Fibroblast of skin of back (primary cell): ENCODE measurements at places on chromosomes 6 and 20.

GRCh38 chr6:28711788-28712341, 186.2 kb downstream of the GPX5 start:
- DNase-seq: no peak

GRCh38 chr6:158009114-158009891, 27.6 kb downstream of the SYNJ2 start:
- peak; percentile 82 for DNase-seq

DNA sequence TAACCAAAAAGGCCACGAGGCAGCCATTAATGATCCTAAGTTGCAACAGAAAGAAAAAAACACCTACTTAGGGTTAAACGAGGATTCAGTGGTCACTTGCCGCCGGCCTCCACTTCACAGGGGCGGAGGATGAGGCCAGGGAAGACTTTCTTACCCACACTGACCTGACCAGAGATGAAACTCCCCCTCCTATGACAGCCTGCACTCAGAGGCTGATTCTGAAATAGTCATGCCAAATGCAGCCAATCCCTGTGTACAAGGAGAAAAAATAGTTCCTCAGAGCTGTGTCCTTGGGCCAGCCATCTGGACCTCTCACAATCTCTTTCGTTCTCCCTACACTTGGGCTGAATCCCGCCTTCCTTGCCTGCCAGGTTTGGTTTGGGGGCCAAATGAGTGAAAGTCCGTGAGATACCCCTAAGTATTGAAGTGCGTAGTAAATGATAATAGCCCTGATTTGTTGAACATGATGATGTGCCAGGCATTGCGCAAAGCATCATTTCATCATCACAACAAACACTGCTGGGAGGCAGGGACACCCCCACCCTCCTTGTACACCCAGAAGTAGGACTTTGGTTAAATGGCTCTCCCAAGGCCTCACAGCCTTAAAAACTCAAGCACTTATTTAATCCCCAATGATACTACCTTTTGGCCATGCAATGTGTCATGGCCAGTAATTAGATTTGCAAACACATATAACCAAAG, 3.2 kb upstream of the IRF4 start:
- DNase-seq: no peak

GRCh38 chr6:22399693-22400092, 102.9 kb upstream of the PRL start:
- DNase-seq: peak; percentile 40

DNA sequence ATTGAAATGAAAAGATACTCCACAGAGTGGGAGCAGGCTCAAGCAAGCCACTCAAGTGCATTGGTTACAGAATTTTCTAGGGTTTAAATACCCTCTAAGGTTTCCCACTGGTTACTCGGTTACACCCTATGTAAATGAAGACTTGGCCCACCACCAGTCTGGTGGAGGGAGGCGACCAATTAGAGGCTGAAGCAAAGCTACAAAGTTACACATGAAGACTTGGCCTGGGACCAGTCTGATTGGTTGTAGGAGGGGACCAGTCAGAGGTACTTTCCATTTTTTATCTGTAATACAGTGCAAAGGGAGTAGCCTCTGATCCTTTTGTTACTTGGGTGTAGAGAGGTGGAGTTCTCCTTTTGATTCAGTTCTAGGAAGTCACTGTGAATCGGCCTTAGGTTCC, 7.6 kb downstream of the SRSF12 start:
- DNase-seq: no peak

GRCh38 chr6:96157018-96157565, 141.3 kb downstream of the FUT9 start:
- DNase-seq: no peak

DNA sequence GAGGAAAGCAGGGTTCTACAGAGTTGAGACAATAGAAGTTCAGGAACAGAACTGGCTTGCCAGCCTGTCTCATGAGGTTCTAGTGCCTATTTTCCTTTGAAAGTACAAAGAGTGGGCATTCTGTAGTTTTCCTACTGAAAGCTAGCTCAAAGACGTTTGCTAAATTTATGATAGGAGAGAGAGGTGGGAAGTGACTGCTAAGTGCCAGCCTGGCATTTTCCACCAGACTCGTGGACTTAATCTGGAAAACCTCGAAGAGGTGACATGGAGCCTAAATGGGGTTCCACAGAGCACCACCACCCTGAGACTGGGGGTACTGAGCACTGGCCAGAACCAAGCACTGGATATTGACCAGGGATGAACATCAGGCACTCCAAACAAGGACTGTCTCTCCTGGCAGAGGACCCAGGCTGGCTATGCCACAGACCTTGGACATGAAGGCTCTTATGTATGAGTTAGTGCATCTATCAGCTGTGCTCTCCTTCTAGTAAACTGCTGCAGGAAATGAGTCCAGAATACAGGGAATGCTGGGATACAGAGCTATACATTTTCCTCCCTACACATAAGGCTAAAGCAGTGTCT, 7.1 kb downstream of the PEX6 start:
- DNase-seq: no peak

DNA sequence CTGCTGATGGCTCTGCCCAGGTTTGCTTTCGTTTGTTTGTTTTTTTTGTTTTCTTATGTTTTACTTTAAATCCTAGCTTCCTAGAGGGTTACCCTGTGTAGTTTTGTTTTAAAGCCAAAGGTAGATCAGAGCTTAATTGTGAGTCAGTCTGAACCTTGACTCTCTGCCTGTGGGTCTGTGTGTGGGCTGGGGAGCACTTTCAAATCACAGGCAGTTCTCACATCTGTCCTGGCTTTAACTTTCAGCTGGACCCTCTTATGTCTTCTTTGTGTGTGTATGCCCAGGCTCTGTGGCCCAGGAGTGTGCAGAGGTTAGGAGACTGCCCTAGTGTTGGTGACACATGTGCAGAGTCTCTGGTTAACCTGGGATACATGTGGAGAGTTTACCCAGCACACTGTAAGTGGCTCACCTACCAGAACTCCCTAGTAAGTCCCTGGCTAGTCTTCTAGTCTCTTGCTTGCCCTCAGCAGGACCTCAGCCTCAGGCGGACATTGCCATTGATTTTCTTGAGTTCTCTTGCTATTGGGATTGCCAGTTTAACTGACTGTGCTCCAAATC, 19.0 kb downstream of the HIVEP1 start:
- DNase-seq: no peak

DNA sequence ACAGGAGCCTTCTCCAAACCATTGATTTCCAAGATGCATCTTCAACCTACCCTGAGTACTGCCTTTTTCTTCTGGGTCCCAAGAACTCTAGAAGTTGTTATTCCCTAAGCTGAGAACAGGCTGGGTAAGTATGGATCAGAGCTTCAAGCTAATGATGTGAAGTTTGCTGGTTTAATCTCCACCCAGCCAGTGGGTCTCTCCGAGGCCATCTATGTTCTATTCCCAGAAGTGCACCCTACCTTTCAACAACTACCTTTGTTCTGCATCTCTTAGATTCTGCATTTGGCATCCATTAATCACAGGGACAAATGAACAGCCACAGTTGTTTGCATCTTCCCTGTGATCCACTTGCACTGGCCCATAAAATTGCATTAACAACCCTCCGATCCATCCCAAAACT, 246.2 kb downstream of the HIVEP2 start:
- no peak for DNase-seq

DNA sequence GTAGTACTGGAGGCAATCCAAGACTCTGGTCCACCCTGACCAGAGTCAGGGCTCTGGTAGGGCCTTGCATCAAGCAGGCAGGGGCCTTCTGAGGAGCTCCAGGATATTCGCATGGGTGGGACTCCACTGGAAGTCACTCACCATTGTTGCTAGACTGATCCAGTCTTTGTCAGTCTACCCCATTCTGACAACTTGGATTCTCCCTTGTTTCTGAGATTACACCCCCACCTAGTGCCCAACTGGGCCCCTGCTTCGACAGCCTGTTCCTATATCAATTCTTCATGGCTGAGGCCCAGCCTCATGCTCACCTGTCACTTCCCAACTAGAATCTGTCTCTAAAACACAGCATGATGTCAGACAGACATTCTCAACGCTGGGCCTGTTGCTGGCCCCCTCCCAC, 5.2 kb downstream of the SLC35D3 start:
- no peak for DNase-seq

DNA sequence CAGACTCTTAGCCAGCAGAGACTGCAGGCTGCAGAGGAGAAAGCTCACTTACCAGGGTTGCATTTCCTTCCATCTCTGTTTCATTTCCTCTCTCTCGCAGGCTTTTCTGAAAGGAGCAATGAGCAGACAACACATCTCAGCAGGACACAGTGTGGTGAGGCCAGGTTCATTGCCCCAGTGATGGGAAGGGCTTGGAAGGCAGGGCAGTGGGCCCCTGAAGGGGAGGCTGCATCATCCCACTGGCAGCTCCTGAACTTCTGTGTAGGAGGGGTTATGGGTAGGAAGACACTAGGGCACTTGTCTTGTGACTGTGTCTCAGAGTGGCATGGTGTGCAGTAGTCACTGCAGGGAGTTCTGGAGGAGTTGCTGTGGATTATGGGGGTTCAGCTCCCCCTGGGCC, 246.8 kb downstream of the QKI start:
- no peak for DNase-seq

DNA sequence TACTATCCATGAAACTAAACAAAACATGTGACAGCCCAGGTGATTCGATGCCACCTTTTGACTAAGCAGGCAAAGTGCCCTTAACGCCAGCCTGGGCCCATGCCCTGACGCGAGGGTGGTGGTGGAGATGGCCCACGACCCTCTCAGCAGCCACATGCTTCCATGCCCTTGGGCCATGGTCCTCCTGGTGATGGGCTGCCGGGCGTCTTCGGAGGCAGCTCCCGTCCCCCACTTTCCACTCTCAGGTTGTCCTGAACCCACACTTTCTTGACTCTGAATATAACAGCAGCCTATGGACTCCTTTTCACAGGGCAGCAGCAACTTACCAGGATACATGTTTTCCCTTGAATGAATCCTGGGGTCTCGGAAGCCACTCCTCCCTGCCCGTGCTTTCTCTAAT, 33.6 kb downstream of the TMEM242 start:
- no peak for DNase-seq

DNA sequence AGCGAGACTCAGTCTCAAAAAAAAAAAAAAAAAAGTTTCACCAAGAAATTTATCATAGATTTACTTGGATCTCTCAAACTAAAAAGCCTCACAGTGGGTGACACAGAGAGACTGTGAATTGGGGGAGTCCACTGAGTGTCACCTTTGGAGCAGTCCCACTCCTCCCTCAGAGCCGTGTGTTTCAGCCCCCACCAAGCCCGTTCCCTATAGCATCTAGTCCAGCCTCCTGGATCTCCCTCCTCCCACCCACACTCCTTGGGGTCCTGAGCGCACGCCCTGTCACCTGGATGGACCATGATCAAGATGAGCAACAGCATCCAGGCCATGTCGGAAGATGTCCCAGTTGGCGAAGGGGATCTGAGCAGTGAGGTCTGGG, 422 bp downstream of the NCR3 start:
- DNase-seq: no peak

DNA sequence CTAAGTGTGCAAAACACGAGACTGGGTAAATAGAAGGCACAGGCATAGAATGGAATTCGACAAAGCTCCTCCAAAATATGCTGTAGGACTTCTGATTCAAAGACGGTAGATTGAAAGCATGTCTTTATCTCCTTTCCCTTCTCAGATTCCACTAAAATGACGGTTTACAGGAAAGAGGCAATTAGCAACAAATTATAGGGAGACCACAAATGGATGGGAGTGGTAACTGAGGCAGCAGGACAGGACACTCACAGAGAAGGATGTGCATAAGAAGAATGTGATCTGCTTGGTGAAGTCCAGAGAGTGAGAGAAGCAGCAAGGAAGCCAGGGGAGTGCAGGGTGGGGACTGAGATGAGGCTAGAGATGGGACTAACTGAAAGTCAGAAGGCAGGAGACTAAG, 113.4 kb upstream of the MRPS10 start:
- no peak for DNase-seq

DNA sequence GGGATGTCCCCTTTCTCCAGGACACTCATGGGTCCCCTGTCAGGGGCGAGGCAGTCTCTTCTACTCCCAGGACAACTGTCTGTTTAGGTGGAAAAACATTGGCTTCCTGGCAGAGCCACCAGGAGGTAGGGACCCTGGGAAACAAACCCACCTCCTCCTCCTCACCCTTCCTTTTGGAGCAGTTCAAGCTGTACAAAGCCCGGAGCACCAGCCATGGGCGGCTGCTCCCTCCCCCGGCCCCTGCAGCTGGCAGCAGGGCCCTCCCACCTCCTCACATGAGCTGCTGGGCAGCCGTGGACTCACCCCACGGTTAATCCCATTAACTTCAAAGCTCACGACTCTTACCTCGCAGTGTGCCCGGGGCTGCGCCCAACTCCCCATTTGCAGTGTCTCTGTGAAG, 48.6 kb downstream of the CDH4 start:
- no peak for DNase-seq

GRCh38 chr20:50318710-50319109, 128.1 kb downstream of the CEBPB start:
- DNase-seq: no peak

- no peak for DNase-seq
These were observed 97.1 kb upstream of the AKAP12 start for GRCh38 chr6:151142676-151143075.

- no peak for DNase-seq
These were observed 37.7 kb downstream of the ECHDC1 start for GRCh38 chr6:127305741-127306140.

- DNase-seq: no peak
These were observed 24.4 kb upstream of the ARID1B start for GRCh38 chr6:156752666-156753301.

GRCh38 chr6:118669561-118669960, 18.2 kb upstream of the CEP85L start:
- no peak for DNase-seq

- DNase-seq: peak; percentile 82
These were observed 143.0 kb downstream of the SAMD5 start for GRCh38 chr6:147651249-147652063.

DNA sequence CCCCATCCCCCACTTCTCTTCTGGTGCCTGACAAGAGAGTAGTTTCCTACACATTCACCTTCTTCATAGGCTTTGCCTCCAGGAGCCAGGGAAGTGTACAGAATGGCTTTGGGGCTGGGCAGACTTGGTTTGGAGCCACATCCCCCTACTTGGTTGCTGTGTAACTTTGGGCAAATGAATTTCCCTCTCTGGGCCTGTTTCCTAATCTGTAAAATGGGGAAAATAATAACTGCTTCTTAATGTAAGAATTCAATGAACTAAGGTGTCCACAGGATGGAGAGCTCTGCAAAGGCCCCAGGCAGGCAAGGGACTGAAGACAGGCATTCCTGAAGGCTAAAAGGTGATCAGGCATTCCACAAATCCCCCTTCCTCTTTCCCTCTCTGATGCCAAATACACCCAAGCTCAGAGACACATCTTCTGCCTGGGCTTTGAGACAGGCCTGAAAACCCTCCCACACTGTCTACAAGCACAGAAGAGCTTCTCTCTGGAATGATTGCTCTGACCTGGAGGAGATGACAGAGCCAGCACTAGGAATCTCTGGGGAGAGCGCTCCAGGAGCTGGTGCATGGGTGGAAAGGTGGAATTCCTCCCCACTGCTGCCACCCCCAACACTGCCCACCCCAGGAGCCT, 6.9 kb upstream of the C20orf203 start:
- no peak for DNase-seq

DNA sequence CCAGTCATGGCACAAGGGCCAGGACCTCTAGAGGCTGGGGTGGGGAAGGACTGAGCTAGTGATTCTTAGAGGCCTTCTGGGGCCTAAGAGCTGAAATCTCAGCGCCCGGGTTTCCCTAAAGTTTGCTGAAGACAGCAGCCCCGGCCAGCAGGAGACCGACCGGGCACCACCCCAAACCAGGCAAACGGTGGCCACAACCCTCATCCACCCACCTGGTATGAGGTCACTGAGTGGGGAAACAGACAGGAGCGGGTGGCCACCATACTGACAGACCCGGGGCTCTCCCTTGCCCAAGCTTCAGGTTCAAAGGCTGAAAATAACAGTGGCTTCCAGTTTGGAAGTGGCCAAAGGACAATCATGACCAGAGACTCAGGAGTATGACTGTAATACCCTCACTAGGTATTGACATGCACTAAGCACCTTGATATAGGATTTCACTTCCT, 35.0 kb upstream of the ID1 start:
- no peak for DNase-seq
